ENCODE measurements at places on chromosomes 4 and X. TPM values are rescaled to one million over a fixed set of nuclear protein-coding genes. Genes with fewer than 3 reads are reported as not detected.

DNA sequence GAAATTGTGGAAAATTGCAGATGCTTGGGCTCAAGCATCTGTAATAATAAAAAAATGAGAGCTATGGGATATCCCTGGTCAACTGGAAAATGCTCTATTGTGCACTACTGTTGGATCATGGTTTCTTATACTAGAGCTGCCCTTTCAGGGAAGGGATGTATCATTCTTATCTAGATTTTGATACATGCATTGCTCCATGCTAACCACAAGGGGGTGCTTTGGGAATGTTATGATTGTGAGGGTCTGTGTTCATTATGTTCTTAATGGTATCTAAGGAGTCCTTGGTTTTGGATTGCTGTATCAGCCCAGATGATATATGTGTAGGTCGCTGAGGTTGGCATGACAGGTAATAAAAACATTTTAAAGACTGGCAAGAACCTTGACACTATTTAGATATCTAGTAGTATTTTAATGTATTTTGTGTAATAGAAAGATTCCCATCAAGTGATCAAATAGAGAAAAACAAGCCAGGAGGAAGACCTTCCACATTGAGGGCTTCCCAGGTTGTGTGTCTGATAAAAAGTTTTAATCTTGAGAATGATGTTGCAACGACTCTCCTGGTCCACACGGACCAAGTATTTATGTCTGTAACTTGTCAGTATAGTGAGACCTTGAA lies 49.2 kb upstream of the TLR2 start:
- no peak overlapping the region for H3K4me3 ChIP-seq
- H3K4me1 ChIP-seq, result no peaks in the 10 kb centered on the region
- no peak overlapping the region for H3K27ac ChIP-seq

GRCh38 chrX:67607466-67607865 lies 63.6 kb downstream of the AR start:
- H3K4me1 ChIP-seq, result no peaks in the 10 kb centered on the region
- no peaks in the 10 kb centered on the region for H3K27me3 ChIP-seq
- H3K4me3 ChIP-seq, result no peak overlapping the region
- no peak overlapping the region for H3K27ac ChIP-seq
- H3K36me3 ChIP-seq, result no peaks in the 10 kb centered on the region
- no peak for DNase-seq

DNA sequence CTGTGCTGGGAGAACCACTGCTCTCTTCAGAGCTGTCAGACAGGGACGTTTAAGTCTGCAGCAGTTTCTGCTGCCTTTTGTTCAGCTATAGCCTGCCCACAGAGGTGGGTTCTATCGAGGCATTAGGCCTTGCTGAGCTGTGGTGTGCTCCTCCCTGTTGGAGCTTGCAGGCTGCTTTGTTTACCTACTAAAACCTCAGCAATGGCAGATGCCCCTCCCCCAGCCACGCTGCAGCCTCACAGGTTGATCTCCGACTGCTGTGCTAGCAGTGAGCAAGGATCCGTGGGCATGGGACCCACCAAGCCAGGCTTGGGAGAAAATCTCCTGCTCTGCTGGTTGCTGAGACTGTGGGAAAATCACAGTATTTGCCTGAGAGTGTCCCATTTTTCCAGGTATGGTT lies 133.8 kb upstream of the UBQLN2 start:
- DNase-seq, result no peak
- no peaks in the 10 kb centered on the region for H3K27me3 ChIP-seq
- no peaks in the 10 kb centered on the region for H3K36me3 ChIP-seq
- no peak overlapping the region for H3K27ac ChIP-seq
- H3K4me3 ChIP-seq, result no peak overlapping the region

AFP gene
- total RNA-seq, result 4.6 TPM

JCHAIN gene
- total RNA-seq, result 392 TPM

NWD2 gene
- total RNA-seq, result 0.42 TPM

GLOD5 gene
- total RNA-seq, result 4.0 TPM
